ENCODE measurements at places on chromosomes 4 and X. TPM values are rescaled to one million over a fixed set of nuclear protein-coding genes. Genes with fewer than 3 reads are reported as not detected.

The OPN1LW gene
- total RNA-seq = not detected

DNA sequence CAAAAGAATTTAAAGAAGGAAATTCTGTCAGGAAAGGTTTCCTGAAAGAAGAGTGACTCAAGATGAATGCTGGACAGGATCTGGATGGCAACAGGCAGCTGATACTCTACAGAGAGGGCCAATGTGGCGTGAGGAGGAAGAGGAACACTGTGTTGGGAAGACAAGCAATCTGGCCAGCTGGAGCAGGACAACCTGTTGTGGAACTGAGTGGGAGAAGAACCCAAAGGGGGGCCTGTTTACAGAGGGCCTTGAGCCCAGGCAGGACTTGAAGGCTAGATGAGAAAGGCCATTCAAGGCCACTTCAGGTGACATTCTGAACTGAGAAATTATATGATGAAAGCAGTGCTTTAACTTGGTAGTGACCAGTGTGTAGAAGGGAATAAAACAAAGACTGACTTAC, 8.5 kb downstream of the OTUD4 start:
- no peak overlapping the region for H3K4me3 ChIP-seq
- DNase-seq = no peak
- H3K27ac ChIP-seq = peak overlapping the region; percentile 9

The SHOX gene
- total RNA-seq = not detected

- no peak overlapping the region for H3K4me3 ChIP-seq
- no peak for DNase-seq
- peaks cover 30% of the 10 kb centered on the region for H3K27me3 ChIP-seq
- peaks cover 1% of the 10 kb centered on the region for H3K4me1 ChIP-seq
- no peaks in the 10 kb centered on the region for H3K36me3 ChIP-seq
Observed at GRCh38 chrX:15451913-15452312, 41.2 kb downstream of the PIR start.

DNA sequence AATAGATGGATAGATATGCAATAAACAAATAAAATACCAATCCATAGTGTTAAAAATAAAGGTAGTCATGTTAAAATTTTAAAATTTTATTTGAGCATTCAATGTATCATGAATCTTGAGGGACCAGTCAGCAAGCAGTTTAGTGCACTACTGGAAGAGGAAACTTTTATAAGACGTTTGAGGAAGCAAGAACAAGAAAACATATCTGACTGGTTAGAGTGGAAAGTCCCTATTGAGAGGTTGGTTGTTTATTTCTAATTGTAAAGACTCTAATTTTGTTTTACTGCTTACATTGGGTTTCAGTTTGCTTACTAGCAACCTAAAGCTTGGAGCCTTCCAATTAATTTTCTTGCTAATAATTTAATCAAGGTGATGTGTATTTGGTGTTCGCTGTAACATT, 786.2 kb downstream of the RAB28 start:
- H3K4me3 ChIP-seq = no peak overlapping the region
- no peaks in the 10 kb centered on the region for H3K36me3 ChIP-seq
- DNase-seq = no peak
- no peak overlapping the region for H3K27ac ChIP-seq
- H3K27me3 ChIP-seq = no peaks in the 10 kb centered on the region
- no peaks in the 10 kb centered on the region for H3K4me1 ChIP-seq

DNA sequence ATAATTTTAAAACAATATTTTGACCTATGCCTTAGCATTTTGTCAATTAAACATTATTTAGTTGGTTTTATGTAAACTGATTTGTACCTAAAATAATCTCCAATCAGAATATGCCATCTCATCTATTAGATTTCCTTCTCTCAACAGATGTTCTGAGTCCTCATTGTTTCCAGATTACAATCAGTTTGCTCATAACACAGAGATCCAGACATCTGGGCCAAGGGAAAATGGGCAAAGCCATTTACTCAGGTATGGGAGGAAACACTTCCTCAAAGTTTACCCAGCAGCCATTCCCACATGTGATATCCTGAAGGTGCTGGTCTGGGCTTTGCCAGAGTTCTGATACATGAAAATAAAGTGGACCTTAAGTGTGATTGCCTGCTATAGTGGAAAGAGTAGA, 217.9 kb upstream of the GPC4 start:
- no peaks in the 10 kb centered on the region for H3K36me3 ChIP-seq
- H3K27me3 ChIP-seq = peaks cover 16% of the 10 kb centered on the region
- H3K27ac ChIP-seq = no peak overlapping the region

DNA sequence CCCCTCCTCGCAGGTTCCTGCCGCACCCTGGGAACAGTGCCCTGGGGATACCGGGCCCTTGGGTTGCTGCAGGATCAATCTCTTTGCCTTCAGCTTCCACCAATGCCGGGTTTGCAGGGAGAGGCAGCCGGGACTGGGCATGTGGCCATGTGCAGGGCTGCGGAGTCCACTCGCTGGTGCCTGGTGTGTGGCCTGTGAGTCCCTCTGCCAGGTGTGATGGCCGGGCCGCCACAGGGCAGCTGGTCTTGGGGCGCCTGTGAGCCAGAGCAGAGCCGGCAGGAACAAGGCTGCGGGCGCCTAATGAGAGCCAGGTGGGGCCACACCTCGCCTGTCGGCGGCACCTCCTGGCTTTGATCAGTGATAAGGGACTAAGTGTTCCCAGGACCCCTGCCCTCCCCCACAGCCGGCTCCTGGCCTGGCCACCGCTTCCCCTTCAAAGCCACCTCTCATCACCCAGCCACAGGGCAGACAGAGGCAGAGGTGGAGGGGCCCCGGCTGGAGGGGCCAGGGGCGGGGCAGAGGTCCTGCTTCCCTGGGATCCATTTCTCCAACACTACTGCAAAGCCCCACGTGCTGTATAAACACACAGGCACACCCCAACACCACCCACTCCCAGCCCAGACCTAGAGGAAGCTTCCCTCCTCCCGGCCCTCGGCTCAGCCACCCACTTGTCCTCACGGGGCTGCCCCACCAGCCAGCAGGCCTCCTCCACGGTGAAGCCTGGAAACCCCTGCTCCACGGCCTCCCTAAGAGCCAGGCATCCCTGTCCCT, 132.7 kb downstream of the CPZ start:
- peaks cover 6% of the 10 kb centered on the region for H3K27me3 ChIP-seq
- no peaks in the 10 kb centered on the region for H3K36me3 ChIP-seq
- H3K4me3 ChIP-seq = no peak overlapping the region

DNA sequence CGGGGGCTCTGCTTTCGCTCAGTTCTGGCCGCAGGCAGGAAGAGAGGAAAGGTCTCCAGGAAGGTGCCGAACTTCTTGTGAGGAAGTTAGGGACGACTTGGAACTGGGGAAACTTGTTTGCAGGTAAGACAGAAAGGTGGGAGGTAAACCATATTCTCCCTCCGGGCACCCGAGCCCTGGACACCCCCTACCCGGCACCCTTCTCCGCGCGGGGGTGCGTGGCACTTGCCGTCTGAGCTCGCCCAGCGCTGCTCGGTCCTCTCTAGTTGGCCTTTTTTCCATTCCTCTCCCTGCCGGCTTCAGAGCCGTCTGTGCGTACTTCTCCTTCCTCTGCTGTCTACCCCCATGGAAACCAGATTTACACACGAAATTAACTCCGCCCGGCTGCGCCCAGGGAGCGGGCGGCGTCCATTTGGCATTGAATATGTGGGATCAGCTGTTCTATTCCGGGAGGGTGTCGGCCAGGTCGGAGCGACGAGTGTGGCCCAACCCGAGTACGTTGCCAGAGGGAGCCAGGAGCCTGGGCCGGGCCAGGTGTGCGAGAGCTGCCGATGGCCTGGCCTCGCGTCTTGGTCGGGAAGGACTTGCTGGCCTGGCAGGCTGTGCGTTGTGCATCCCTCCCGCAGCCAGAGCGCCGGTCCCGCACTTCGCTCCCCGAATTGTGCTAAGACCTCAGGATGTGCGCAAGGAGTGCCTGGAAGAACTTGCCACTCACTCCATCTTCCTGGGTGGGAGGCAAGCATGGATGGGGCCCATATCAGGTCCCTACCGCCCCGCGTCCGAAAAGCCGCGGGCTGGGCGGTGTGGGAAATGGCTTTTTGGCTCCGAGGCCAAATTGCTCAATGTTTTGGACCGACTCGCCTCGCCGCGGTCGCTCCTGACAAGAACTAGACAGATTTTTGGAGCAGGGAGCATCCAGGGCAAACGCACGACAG, 1.7 kb downstream of the PDGFRA start:
- H3K4me1 ChIP-seq = peaks cover 6% of the 10 kb centered on the region
- no peaks in the 10 kb centered on the region for H3K36me3 ChIP-seq
- H3K27me3 ChIP-seq = peaks cover 2% of the 10 kb centered on the region
- H3K4me3 ChIP-seq = peak overlapping the region; percentile 39
- peak; percentile 84 for DNase-seq
- H3K27ac ChIP-seq = peak overlapping the region; percentile 40

GRCh38 chrX:23887451-23887850, 20.3 kb downstream of the APOO start:
- H3K27ac ChIP-seq = no peak overlapping the region
- DNase-seq = no peak
- no peaks in the 10 kb centered on the region for H3K36me3 ChIP-seq
- H3K4me1 ChIP-seq = no peaks in the 10 kb centered on the region
- H3K4me3 ChIP-seq = no peak overlapping the region

DNA sequence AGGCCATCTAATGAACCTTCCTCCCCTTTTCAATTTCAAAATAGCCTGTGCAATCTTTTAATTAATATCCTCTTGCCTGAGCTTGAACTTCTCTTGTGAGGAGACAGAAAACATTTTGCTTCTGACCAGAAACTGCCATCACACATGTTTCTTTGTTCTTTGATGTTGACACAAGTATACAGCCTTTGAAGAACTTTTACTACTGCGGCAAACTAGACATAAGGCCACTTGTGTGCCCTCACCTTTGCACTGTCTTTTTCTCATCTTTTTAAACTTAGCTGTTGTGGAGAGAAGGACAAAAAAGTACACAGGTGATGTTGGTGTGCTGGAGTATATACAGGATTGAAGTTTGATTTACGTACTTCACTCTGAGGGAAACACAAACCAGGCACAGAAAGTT, 116.3 kb upstream of the C1GALT1C1 start:
- no peak for DNase-seq
- H3K36me3 ChIP-seq = no peaks in the 10 kb centered on the region

DNA sequence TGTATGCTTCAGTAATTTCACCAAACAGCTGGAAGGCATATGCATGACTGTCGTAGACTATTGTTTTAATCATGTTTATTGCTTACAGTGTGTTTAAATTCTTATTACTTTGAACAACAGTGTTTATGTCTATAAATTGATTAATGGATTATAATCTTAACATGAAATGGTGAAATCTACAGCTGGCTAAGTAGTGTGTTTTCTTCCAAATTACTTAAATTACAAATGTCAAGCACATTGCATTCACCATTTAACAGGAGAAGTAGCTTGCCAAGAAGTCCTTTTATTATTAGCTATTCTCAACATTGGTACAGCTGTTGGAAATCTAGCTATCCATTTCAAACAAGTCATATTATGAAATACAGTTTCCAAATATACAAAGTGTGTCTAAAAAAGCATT, 849.3 kb upstream of the PCDH10 start:
- no peaks in the 10 kb centered on the region for H3K27me3 ChIP-seq
- no peak overlapping the region for H3K4me3 ChIP-seq
- H3K36me3 ChIP-seq = no peaks in the 10 kb centered on the region
- H3K27ac ChIP-seq = no peak overlapping the region
- H3K4me1 ChIP-seq = no peaks in the 10 kb centered on the region

DNA sequence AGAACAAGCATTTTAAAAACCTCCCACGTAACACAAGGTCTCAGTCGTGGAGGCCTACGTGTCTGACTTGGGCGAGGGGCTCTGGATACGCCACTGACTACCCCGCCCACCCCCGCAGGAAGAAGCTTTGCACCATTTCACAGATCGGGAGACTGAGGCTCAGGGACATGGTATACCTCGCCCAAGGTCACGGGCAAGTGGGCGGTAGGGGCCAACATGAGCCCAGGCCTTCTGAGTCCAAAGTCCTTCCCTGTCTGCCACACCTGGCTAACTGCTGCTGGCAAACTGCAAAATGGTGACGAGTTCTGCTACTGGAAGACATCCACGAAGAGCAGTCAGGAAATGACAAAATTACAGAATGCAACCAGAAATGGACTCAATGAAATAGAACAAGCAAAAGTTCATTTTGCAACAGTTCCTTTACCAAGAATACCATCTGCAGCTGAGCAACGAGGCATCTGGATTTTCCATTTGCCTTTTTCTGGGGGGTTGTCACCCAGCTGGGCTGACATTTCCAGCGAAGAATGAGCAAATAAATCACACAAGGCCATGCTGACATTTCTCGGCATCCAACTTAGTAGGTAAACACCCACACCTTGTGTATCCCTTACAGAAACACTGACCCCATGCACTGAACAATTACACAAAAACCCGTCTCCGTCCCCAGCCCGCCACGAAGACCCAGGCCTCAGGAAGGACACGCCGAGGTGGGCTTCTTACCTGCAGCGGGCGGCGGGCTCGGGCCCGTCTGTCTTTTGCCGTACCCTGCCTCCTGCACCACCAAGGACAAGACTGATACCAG, 70.2 kb upstream of the AFAP1 start:
- no peak overlapping the region for H3K4me3 ChIP-seq
- peaks cover 9% of the 10 kb centered on the region for H3K4me1 ChIP-seq
- no peaks in the 10 kb centered on the region for H3K36me3 ChIP-seq

- H3K27ac ChIP-seq = no peak overlapping the region
- no peaks in the 10 kb centered on the region for H3K27me3 ChIP-seq
- DNase-seq = no peak
- H3K36me3 ChIP-seq = no peaks in the 10 kb centered on the region
- H3K4me1 ChIP-seq = no peaks in the 10 kb centered on the region
- no peak overlapping the region for H3K4me3 ChIP-seq
Observed at GRCh38 chr4:156798438-156798837, 173.2 kb downstream of the PDGFC start.

DNA sequence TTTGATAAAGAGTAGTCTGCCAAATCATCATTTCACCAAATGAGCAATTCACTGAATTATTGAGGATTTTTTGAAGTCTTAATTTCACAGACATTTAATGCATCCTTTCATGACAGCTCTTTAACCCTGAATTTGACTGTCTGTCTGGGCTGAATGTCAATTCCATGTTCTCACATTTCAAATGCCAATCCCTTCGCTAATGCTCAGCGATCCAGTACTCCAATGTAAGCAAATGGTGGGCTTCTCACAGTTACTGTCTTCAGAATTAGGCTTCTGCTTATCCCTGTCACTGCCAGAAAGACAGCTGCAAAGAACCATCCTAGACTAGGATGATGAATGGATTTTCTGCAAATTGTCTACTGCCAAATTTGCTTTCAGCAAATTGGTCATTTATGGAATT, 36.2 kb upstream of the USP38 start:
- H3K4me3 ChIP-seq = no peak overlapping the region
- no peak for DNase-seq
- no peaks in the 10 kb centered on the region for H3K4me1 ChIP-seq
- H3K36me3 ChIP-seq = no peaks in the 10 kb centered on the region
- no peak overlapping the region for H3K27ac ChIP-seq

GRCh38 chr4:55304303-55304702, 41.7 kb upstream of the SRD5A3 start:
- no peak overlapping the region for H3K27ac ChIP-seq
- no peaks in the 10 kb centered on the region for H3K36me3 ChIP-seq
- no peak for DNase-seq

GRCh38 chr4:100348473-100348872, 158.2 kb upstream of the DDIT4L start:
- H3K27me3 ChIP-seq = no peaks in the 10 kb centered on the region
- DNase-seq = no peak
- H3K27ac ChIP-seq = no peak overlapping the region

GRCh38 chr4:12615822-12616221, 868.3 kb downstream of the RAB28 start:
- no peak overlapping the region for H3K4me3 ChIP-seq
- no peak overlapping the region for H3K27ac ChIP-seq
- H3K27me3 ChIP-seq = no peaks in the 10 kb centered on the region
- H3K4me1 ChIP-seq = no peaks in the 10 kb centered on the region
